NT2/D1 (cell line): ENCODE measurements at places on chromosomes 5 and 9.

GRCh38 chr9:96062854-96063253 lies 187.4 kb downstream of the ERCC6L2 start:
- no peak for DNase-seq

DNA sequence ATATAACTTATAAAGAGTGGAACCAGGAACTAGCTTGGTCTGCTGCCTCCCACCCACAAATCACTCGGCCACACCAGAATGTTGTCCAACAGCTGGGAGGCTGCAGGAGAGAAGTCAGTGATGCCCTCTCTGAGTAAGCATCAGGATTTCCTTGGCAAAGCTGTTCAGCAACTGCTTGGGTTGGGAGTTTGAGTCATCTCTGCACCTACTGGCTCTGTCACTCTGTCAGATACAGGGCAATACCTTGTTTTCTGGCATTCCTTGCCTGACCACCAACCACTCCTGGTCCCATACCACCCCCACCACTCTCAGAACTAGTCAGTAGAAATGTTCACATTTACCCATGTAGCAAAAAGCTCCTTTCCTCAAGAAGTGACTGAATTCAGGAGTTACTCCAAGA lies 36.8 kb upstream of the GCNT4 start:
- no peak for DNase-seq

DNA sequence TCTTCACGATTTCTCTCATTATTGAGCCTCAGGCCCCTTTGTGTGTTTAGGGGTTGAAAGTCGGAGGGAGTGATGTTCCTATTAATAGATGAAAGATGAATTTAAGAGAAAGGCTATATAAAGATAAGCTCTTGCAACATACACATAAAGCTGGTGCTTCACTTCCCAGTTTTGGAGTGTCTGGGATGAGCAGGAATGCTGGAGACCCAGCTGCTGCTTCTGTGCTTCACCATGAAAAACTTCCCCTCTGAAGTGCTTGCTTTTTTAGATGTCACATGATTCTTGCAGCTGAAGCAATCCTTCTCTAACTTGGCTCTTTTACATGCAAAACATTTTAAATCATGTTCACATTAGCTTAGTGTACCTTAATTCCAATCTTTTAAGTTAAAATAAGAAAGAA lies 19.7 kb upstream of the SNCAIP start:
- no peak for DNase-seq

DNA sequence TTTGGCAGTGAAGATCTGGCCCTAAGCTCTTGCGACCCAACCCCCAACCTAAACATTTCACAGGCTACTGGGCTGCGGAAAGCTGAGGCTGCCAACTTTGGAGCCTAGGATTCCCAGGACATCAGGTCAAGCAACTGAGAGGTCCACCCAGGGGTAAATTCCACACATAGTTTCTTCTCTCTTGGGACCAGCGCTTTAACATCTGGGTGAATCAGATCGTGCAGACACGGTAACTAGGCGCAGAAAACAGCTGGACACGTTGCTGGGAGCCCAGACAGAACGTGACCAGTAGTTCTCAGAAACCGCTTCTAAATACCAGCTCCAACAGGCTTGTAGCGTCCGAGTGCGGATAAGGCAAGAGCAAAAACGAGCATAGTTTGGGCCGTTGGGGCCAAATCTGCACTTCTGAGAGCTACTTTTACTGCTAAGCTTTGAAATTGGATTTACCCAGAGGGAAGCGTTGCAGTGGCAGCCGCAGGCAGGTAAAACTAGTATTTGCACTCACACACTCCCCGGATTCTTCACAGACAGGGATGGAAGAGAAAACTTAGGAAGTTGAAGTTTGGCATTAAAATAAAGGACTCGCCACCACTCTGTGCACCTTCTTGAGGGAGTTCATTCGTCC lies 11.8 kb downstream of the ITGA1 start:
- DNase-seq, result peak; percentile 36

DNA sequence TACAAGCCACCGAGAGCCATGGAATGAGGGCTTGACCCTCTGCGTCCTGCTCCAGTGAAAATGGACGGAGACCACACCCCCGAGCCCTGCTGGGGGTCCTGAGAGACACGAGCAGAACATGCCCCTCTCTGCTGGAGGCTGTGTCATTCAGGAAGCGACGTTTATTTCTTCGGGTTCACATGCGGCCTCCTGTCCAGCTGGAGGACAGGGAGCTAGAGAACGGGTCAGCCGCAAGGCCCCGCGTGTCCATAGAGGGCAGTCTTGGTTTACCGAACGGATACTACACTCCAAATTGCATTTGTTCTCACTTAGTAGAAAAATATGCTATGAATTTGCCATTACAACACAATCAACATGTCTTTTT lies 36.1 kb downstream of the MRPL36 start:
- peak; percentile 13 for DNase-seq

DNA sequence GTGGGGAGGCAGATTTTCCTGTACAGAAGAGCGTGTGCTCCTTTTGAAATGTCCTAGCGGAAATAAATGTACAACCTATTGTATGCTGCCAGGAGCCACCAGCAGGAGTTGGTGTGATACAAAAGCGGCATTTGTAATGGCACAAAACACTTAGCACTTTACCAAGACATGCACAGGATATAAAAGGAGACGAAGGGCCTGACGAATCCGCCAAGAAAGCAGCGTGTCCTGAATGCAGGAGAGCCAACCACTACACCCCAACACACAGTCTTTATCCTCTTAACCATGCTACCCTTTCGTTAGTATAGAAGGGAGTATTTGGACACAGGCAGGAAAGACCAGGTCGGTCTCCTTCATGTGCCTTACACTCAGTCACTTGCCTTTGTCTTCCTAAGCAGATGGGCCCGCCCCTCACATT lies 218.1 kb downstream of the TRIM32 start:
- DNase-seq, result no peak

DNA sequence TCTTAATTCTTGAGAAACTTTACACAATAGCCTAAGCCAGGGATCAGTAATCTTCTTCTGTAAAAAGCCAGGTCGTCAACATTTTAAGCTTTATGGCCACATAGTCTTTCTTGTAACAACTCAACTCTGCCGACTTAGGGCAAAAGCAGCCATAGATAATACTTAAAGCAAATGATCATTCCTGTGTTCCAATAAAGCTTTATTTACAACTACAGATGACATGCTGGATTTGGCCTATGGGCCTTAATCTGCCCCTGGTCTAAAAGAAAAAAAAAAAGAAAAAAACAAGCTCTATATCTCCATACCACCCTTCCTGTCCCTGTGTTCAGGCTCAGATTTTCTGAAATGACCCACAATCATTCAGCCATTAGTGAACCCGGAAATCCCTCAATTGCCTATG lies 220.3 kb downstream of the ENC1 start:
- no peak for DNase-seq

- peak; percentile 65 for DNase-seq
Observed at GRCh38 chr9:128124873-128125579, 2.5 kb downstream of the PTGES2 start.

- DNase-seq, result peak; percentile 42
Observed at GRCh38 chr5:58717303-58718007, 134.6 kb downstream of the RAB3C start.

GRCh38 chr5:169097374-169098326 lies 203.3 kb downstream of the SLIT3 start:
- DNase-seq, result no peak

DNA sequence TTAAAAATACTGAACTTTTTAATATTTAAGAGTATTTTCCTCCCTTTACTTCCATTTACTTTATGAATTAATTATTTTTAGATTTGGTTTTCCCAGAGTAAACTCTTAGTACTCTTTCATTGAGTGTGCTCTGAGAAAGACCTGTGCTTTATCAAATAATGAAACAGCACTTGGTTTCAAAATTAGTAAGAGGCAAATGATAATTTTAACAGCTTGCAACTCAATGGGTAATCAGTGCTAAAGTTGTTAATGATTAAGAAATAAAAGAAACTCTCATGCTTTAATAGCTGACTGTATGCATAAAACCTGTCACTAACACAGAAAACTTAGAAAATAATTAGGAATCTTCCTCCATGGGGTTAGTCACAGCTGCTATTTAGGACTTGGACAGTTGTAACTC lies 244.4 kb downstream of the RFX3 start:
- DNase-seq, result no peak

DNA sequence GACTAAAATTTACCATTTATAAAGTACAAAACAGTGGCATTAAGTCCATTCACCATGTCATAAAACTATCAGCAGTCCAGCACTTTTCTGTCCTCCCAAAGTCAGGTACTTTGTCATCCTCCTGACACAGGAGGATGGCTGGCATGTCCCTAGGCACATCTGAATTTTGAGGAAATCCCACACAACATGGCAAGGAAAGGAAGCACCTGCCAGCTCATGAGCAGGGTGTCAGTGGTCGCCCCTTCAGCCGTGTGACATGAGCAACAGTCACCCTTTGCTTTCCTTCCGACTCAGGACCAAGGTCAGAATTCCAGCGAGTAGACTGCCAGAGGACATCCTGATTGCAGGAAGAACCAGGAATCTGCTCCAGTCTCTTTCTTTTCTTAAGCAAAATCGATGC lies 77.1 kb downstream of the PPARGC1B start:
- no peak for DNase-seq

- DNase-seq, result no peak
Observed at GRCh38 chr9:20981486-20981885, 50.0 kb downstream of the HACD4 start.

GRCh38 chr5:472076-472655 lies 29.2 kb downstream of the EXOC3 start:
- no peak for DNase-seq

GRCh38 chr5:61678966-61679365 lies 346.9 kb downstream of the ZSWIM6 start:
- DNase-seq, result no peak

GRCh38 chr5:92017776-92018175 lies 634.7 kb upstream of the ARRDC3 start:
- no peak for DNase-seq

DNA sequence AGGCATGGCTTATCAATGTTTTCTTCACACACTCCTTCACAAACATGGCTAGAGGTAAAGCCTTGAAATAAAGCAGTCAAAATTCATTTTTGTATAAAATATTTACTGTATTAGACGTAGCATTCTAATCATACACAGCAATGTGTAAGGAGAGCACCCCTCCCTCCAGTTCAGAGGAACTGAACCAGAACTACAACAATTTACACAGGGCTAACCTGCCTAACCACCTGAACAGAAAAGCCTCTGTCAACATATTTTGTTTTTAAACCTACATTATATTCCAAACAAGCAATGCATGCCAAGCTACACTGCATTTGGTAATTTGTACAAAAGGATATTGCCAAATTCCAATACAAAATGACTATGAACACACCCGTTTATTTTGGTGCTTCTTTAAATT lies 41.6 kb downstream of the MLLT3 start:
- DNase-seq, result no peak

GRCh38 chr9:30178610-30179009 lies 2205.8 kb upstream of the ACO1 start:
- no peak for DNase-seq

DNA sequence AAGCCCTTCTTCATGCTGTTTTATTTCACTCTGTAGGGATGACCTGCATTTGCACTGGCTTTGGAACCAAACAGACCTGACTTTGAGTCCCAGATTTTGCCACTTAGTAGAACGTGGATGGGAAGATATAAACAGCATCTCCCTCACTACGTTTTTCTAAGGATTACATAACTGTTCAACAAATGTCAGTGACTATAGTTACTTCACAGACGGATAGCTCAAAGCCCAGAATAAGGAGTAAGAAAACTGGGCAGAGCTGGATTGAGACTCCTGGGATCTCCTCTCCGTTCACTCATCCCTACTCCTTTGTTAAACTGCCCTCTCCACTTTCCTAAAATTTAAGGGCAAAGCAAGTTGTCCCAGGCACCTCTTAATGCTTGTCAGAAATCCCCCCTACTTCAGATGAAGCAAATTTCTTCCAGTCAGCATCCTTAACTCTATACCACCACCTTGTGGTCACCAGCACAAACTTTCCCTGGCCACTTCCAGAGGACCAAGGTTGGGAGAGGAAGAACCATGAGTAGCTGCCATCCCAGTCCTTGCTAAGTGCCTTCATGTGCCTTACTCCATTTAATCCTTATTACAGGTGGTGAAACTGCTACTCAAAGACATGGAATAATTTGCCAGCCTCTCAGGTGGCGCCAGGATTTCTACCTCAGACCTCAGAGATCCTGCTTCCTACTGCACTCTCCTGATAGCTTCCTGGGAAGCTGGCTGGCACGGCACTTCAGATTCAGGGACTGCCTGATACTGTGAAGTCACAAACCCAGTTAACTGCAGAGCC lies 38.4 kb downstream of the EGR1 start:
- DNase-seq, result no peak

DNA sequence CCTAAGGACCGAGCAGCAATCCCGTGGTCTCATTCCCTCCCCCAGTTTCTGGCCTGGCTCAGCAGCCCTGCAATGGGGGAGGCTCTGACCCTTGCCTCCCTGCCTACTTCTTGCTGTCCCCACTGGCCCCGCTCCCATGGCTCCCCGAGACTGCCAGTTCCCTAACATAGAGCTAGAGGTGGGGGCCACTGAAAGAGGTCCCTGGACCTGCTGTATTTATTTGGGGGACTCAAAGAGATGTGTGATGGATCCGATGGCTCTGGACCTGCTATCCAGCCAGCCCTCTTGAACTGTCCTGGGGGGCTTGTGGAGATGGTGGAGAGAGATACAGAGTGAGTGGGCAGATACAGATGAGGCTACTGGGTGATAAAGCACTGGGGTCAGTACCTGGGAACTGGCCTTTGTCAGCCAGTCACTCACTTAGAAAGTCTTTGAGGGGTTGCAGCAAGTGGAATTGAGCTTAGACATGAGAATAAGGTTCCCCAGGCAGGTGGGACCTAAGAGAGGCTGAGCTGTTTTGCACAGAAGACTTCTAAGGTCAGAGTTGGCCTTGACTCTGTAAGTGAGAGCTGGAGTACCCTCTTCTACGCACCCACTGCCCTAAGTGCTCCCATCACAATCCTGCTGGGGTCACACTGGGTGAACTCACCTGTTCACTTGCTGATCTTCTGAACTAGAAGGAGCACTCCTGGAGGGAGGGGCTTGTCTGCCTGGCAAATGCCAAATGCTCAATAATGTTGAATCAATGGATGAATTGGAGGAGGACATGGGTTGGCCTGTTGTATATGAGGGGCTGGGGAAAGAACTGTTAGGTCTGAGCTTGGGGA lies 42.9 kb downstream of the CXXC5 start:
- DNase-seq, result no peak

DNA sequence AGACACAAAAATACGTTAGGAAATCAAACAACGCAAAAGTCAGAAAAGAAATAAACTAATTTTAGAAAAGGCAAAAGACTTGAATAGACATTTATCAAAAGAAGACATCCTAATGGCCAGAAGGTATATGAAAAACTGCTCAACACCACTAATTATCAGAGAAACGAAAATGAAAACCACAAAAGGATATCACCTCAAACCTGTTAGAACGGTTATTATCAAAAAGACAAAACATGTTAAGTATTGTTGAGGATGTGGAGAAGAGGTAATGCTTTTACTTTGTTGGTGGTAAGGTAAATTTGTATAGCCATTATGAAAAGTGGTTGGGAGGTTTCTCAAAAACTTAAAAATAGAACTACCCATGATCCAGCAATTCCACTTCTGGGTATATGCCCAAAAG lies 230.0 kb upstream of the RGMB start:
- no peak for DNase-seq

GRCh38 chr9:37436540-37436939 lies 14.0 kb downstream of the GRHPR start:
- no peak for DNase-seq

- DNase-seq, result no peak
Observed at GRCh38 chr5:86974955-86975354, 292.7 kb upstream of the RASA1 start.

- no peak for DNase-seq
Observed at GRCh38 chr5:64925123-64925522, 156.4 kb downstream of the CWC27 start.

- DNase-seq, result no peak
Observed at GRCh38 chr9:87798261-87798833, 72.4 kb downstream of the CTSL start.

GRCh38 chr5:95917207-95917606 lies 44.4 kb downstream of the ELL2 start:
- no peak for DNase-seq
